ENCODE measurements at places on chromosomes 1 and 21.

GRCh38 chr1:156308078-156308477 lies 9.0 kb upstream of the VHLL start:
- no peak for DNase-seq

- no peak for DNase-seq
These were observed 10.6 kb downstream of the XKR8 start for GRCh38 chr1:27970401-27970800.

- DNase-seq, result no peak
These were observed 1168.5 kb upstream of the ADGRL2 start for GRCh38 chr1:80632284-80632683.

DNA sequence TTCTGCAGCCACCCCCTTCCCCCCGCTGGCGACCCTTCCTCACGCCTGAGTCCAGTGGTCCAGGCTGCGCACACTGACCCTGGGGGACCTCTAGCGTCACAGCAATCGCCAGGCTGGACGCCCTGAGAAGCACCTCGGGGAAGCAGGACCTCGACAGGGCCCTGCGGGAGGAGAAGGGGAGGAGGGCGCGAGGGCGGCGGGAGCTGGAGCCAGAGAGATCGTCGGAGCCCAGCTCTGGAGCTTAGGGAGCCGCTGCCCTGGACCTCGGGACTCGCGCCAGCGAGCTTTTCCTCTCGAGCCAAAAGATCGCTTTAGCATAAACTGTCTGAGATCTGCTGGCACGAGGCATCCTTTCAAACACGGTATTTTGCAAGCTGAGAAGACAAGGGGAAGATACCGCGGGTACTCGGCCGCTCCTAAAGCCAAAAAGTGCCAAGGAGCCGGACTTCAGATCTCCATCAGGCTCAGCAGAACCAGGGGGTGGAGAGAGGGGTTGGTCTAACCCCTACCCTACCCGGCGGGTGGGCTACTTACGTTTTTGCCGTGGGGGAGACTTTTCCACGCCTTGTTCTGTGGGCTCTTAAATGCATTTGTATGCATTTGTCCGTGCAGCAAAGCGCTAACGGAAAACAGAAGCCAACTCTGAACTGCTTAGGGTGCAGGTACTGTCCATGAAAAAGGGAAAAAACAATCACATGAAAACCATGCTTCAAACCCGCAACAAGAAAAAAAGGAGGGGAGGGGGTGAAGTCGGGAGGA lies 586 bp downstream of the COL24A1 start:
- peak; percentile 28 for DNase-seq

Data from GM13977 (cell line).